ENCODE measurements at places on chromosomes 7 and 10. TPM values are rescaled to one million over a fixed set of nuclear protein-coding genes. Genes with fewer than 3 reads are reported as not detected.

DNA sequence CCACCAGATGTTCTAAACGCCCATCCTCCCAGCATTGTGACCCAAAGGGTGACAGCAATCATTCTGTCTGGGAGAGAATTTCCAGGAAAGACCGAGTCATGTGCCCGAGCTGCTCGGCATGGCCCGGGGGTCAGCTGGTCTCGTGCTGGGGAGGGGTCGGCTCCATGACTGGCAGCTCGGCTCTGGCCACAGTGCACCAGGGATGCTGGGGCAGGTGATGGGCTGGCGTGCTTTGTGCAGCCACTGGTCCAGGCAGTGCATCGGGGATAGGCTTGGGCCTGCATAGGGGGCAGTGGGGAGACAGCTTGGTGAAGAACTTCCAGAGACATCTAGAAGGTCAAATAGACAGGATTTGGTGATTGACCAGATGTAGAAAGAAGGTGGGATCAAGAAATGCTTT is 39.2 kb upstream of the PSMG3 start:
- DNase-seq = no peak

GRCh38 chr10:131061216-131061615 is 250.3 kb downstream of the TCERG1L start:
- no peak for DNase-seq

- DNase-seq = no peak
Observed at GRCh38 chr7:31516680-31517502, 3.0 kb downstream of the ITPRID1 start.

GRCh38 chr10:1133495-1134045 is 77.4 kb downstream of the WDR37 start:
- no peak for DNase-seq

- DNase-seq = peak; percentile 90
Observed at GRCh38 chr7:151459726-151460473, 20.0 kb upstream of the CRYGN start.

DNA sequence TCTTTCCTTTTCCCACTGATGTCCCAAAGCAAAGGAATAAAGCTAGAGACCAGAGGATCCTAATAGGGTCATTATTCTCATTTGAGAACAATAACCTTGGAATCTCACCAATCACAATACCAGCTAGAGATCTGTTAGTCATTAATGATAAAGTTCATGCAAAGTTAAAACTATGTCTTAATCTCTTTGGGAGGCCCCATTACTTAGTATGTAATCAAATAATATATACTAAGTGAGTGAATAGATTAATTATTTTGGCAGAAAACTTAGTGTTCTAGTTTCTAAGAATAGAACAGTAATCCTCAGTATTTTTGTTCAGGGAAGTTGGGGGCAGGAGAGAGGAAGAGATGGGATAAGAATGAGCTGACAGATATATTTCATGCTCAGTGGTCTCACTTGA is 227.2 kb downstream of the MTERF1 start:
- DNase-seq = peak; percentile 30

DNA sequence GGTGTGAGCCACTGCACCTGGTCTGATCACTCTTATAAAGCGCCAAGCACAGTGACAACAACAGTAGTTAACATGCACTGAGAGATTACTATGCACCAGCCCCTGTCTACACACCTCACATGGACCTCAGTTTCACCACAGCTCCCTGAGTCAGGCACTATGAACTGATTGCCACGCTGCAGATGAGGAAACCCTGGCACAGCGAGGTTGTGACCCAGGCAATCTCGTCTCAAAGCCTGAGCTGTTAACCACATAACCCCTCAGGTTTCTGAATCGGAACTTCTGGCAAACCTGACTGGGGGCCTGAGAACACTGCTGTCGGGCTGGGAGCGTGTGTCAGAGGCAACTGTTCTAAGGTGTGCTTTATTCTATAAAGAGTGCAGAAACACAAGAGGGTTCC is 150.8 kb downstream of the RNF216 start:
- no peak for DNase-seq

DNA sequence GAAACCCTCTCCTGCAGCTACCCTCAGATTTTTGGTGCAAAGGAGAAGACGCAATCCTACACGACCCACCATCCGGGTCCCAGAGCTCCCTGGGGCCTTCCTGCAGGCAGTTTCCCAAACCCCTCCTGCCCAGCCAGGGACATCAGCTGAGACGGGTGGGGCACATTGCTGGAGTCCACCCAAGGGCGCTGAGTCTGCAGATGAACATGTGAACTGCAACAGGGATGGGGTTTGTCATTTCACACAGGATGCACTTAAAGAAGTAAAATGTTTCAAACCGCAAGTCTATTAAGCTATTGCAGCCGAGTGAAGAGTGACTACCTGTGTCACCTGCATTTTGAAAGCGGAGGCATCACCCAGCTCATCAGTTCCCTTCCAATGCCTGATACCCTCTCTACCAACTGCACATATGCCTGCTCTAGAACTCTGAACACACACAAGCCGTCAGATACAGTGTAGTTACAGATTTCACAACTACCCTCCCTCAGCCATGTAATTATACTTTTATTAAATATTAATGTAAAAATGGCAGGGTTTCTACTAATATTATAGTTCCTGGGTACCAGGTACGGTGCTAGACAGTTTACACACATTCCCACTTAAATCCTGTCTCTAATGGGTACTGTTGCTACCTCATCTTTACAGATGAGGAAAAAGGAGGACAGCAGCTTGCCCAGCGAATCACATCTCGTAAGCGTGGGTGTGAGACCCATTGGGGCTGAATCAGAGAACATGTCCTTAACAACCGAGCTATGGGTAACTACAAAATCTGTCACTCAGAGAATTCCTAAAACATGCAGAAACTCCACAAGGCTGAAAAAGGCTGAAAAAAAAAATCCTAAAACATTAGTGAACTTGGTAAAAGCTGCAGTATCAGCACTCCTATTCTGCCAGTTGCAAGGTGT is 71.2 kb downstream of the GRB10 start:
- DNase-seq = no peak

SPDYE16 gene
- 0.22 TPM for total RNA-seq

CFAP43 gene
- 0.27 TPM for total RNA-seq

DDC gene
- total RNA-seq = 0.09 TPM

CYP26C1 gene
- total RNA-seq = 0.09 TPM

CFAP69 gene
- 3.6 TPM for total RNA-seq

LIPK gene
- total RNA-seq = not detected
